ENCODE measurements at places on chromosomes 13 and 19.

DNA sequence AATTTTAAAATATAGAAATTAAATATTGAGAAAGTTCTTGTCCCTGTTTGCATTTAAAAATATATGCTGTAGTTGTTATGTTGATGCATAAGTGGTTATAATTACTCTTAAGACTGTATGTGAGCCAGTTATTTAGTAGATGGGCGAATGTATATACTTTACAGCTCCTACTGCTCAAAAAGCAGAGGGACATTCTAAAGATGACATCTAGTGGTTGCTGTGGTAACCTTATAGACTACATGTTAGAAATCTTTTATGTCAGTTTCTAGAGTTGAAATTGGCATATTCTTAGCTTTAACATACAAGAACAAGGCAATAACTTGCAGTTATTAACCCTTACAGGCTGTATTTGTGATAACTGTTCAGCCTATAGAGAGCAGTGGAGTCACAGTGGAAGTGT, 160.5 kb downstream of the OLFM4 start:
- DNase-seq = no peak

GRCh38 chr13:113898391-113898790, 34.5 kb upstream of the GAS6 start:
- no peak for DNase-seq

DNA sequence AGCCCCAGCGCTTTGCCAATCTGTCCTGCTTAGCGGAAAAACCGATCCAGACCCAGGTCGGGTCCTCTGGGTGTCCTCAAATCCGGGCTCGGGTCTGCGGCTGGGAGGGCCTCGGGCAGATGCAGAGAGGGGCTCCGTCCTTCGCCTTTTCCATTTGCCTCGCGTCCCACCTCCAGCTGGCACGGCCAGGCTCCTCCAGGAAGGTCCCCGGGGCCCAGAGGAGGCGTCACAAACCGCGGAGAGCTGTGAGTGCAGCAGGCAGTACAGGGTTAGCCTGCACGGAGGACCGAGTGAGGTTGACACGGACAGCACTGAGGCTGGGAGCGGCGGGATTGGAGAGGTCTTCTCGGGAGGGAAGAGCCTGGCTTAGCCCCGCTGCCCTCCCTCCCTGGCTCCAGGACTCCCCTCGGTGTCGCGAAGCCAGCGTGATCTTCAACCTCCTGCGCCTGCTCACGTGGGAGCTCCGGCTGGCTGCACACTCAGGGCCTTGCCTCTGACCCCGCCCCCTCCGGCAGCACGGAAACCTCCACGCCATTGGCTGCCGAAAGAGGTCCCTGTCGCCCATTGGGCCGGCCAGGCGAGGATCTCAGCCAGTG, 2.8 kb upstream of the IFNL2 start:
- no peak for DNase-seq

- no peak for DNase-seq
These were observed 2.6 kb downstream of the AP1M1 start for GRCh38 chr19:16200038-16201010.

DNA sequence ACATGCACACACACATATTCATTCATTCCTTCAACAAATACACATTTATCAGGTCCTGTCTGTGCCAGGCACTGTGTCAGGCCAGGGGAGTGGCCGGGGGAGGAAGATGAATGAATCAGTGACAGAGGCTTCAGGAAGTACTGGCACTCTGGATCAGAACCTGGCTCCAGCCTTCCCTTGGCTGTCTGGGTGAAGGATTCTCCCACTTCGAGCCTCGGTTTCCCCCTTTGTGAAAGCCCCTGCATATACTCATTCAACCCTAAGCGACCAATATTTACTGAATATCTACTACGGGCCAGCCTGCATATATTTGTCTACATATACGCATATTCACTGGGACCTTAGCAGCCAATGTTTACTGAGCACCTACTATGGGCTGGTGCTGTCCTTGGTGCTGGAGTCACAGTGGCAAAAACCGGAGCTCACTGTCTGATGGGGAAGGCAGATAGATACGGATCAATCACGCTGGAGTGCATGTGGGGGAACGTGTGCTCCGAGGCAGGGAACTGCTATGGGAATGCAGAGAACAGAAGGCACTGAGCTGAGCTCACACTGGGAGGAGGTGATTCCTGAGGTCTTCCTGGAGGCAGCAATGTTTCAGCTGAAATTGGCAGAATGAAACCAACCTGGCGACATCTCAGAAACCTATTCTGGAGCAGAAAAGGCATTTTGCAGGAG, 636 bp upstream of the ZNF579 start:
- no peak for DNase-seq

DNA sequence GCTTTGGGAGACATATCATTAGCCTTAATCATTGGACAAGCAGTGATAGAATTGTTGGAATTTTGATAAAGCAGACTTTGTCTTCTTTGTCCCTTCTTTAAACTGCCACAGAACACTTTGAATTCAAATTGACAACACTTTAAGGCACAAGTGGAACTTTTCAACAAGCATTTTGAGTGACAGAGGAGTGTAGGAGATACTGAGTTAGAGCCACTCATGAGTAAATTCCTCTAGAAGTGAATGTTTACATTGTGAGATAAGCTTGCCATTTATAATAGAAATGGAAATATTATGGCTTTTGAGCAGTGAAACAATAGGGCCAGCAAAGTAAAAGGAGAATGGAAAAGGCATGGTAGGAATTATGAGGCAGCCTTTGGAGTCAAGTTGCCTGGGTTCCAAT, 515.8 kb downstream of the SLITRK6 start:
- DNase-seq = no peak

DNA sequence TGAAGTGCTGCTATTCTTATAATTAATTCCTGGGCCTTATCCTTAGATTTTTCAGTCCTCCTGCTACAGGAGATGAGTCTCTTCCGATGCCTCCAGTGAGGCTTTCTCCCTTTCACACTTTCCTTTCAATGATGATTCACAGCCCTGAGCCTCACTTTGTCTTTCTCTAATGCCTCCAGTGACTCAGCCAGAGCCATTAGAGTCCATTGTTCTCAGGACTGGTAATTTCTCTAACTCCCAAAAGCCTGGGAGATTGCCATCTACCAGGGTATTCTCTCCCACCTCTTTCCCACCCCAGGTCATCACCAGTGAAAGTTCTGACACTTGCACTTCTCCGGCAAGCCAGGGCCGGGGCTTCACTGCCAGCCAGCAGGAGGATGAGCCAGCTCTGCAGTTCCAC, 49.6 kb upstream of the ARGLU1 start:
- DNase-seq = no peak

DNA sequence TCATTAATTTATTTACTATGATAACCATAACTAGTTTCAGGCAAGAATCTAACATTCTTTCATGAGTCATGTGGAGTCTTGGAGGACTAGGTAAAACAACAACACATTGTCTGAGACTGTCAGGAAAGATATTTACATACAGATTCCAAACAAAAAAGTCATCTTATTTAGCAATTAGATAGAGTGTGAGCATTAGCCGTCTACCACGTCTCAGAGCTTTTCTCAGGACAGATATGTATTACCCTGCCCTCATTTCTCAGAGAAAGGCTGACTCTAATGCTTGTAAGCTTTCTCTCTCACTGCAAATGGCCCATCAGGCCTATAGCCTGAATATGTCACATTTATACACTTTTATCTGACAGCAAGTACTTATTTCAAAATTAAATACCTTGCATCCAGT, 312.1 kb upstream of the PCDH20 start:
- no peak for DNase-seq

GRCh38 chr19:32924200-32924599, 47.6 kb downstream of the CEP89 start:
- no peak for DNase-seq

DNA sequence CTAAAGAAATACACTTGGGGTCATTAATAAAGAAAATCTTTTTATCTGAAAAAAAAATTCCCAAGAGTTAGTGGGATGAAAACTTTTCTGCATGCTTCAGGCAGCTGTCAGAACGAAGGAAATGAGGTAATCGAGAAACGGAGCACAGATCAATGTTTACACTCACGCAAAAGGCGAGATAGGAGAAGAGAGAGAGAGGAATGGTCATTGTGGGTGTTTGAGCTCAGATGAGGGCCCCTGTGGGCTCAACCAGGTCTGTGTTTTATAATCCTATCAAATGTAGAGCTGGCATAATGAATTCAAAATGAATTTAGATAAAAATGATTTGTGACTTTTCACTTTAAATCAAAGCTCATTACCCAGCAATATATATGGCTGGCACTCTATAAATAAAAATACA, 6.3 kb upstream of the RXFP2 start:
- no peak for DNase-seq
